Progenitor cell of endocrine pancreas (in vitro differentiated cells): ENCODE measurements at places on chromosomes 2 and 18.

DNA sequence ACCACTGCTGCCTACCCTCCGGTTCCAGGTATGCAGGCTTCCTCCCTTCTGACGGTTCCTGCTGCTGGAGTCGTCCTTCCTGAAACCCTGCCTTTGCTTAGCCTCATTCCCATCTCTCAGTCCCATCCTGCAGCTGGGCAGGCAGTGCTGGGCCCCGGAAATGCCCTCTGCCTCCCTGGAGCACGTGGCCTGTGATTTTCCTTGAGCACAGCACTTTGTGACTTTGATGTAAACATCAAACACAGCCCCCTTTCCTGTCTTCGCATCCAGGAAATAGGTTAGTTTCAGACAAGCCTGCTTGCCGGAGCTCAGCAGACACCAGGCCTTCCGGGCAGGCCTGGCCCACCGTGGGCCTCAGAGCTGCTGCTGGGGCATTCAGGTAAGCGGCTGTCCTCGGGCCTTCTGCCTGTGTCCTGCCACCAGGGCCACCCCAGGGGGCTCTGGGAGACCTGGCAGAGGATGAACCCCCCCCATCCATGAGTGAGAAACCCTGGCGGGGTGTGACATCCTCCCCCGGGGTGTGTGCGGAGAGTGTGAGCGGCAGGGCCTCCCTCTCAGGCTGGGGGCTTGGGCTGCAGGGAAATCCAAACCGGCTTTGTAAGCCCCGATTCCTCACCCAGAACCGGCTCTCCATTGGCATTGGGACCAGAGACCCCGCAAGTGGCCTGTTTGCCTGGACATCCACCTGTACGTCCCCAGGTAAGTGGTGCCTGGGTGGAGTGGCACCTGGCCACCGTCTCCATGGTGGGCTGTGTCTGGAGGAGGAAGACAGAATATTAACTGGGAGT, at the start of gene ZAP70:
Gene ZAP70, plus strand, starts transcription at position 281 of the 788 bp plus-strand sequence. CDS start 10,461 bp downstream, outside the sequence.
- no peak for DNase-seq

GRCh38 chr2:72781480-72781879, 44.4 kb downstream of the EXOC6B start:
- DNase-seq: no peak

DNA sequence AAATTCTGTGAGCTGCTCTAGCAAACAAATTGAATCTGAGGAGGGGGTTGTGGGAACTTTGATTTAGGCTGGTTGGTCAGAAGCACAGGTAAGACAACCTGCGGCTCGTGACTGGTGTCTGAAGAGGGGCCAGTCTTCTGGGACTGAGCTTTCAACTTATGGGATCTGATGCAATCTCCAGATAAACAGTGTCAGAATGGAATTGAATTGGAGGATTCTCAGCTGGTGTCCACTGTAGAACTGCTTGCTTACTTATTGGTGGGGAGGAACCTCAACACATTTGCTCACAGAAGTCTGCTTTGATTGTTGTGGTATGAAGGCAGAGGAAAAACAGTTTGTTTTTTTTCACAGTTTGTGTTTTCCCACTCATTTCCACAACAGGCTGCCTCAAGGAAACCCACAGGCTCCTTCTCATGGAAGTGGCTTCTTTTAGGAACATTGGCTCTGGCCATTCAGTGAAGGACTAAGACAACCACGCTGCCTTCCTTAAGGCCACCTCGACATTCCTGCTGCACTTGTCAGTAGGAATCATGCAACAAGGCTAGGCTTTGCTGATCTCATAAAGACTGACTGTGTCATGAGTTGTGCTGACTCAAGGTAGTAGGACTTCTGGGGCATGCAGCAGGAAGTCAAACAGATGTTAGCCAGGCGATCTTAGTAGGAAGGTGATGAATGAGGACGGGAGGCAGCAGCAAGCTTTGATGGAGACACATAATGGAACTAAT, 104.7 kb downstream of the TSN start:
- no peak for DNase-seq

- DNase-seq: no peak
Observed at GRCh38 chr2:176383836-176384442, 114.7 kb downstream of the MTX2 start.

- no peak for DNase-seq
Observed at GRCh38 chr2:1550076-1550475, 136.8 kb downstream of the TPO start.
